Inflammatory macrophage (primary cell): ENCODE measurements at places on chromosomes 7 and 10.

DNA sequence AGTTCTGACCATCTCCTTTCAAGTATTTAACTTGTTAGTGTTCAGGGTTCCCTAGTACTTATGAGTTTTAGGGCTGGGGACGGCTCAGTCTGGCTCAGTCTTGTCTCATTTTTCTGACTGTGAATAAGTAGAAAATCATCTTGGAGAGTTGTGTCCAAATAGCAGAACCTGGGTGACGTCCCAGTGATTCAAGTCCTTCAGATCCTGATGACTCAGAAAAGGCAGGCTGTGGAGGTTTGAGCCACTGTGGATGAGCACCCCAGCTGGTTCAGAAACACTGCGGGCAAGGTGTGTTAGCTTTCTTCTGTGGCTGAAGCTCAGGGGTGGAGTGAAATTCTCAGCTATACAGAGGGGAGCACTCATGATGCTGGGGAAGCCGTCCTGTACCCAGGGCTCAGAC lies 154.4 kb upstream of the NPY start:
- DNase-seq: no peak

DNA sequence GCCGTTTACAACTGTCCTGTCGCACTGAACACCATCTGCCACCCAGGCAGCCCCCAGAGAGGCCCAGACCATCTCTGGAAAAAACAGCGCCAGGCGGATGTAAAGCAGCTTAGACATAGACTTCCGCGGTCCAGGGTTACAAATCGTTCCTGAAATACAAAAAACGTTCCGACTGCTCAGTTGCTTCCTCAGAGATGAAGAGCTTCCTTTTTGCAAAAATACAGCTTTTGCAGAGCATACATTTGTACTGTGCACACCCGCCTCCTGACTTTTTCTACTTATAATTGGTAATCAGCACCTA lies 11.4 kb downstream of the DAGLB start:
- DNase-seq: peak; percentile 85

DNA sequence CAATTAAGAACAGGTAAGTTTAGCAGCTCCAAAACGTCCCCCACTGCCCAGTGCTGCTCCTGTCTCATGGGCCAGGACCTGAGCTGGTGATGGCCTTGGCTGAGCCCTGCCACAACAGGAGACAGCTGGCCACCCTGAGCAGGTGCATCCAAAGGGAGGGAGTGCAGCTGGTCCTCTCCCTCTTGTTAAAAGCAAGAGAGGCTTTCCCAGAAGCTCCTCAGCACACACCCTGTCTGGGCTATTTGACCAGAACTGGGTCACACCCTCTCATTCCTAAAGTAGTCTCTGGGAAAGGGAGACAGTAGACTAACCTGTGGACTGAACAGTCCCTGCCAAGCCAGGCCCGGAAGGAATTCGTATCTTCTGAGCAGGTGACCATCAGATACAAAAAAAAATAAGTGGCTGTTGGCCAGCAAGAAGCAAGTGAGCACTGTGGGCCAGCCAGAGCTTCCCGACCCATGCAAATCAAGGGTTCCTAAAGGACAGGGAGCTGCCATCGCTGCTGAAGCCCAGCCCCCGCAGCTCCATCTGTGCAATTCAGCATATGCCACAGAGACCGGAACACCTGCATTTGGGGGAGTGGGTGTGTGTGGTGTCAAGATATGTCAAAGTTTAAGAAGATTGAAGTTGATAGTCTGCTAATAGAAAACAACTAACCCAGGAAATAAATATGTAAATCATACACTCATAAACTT lies 2.1 kb upstream of the TMEM72 start:
- no peak for DNase-seq

DNA sequence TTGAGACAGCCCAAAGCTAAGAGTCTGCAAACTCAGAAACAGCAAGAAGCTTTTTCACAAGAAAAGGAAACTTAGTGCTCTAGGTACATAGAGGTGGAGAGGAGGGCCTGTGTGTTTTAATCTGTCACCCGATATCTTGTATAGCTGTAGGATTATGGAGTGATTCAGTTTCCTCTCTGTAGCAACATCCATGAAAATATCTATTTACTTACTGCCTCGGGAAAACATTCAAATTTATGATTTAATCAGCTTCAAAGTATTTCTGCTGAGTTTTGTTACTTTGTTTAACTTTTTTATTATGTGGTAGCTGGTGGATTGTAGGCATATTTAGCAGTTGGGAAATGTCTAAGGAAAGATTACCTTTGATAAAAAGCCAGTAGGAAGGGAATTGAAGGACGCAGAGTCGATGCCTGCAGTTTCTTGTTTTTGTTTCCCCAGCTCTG lies 292.0 kb downstream of the CCDC3 start:
- no peak for DNase-seq

DNA sequence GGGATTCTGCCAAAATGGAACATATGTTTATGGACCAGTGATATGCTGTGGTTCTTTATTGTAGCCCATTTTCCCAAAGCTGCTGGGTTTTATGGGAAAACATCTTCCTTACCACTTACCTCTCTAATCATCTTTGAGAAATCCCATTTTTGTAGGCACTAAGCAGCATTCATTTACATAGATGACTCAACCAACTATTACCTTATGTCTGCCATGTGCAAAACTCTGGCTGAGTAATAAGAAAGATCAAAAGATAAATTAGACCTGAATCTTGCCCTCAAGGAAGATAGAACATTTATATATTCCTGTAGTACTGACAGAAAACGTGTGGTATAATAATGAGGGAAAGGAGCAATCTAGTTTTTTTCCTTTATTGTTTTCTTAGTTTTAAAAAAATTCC lies 24.3 kb downstream of the CBLL1 start:
- no peak for DNase-seq

DNA sequence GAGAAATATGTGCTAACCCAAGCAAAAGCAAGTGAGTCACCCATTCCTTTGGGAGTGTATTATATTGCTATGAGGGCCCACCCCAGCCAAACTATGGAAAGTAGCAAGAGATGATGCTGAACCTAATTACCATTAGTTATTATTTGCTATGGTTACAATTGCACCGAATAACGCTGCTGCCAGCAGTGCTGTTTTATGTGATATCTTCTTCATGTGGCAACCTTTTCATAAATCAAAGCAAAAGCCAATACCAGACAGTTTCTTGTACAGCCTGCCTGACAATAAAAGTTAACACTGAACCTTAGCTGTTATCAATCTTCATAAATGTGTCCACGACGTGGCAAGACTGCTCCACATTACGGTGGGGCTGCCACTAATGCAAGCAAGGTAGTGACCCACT lies 241.7 kb upstream of the PLXNA4 start:
- DNase-seq: no peak

DNA sequence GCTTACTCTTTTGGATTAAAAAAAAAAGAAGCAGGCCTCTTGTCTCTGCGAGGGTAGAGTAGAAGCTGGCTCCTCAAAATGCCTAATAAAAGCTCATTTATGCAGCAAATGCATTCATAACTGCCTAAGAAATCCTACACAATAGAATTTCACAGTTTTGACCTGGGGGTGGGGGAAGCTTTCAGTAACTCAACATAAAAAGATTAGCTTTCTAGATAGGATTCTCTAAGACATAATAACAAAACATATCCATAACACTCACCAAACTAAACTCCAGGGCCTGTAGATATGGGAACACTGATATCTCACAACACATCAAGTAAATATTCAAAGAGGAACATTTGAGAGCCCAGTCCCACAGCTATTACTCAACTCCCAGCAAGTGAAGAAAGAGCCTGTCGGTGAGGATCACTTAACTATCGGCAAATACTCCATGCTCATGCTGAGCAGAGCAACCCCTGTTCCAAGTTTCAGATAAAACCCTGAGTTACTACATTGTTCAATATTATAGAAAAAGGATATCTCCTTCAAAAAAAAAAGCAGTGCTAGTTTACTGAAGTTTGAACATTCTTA lies 88.1 kb downstream of the COBL start:
- DNase-seq: no peak

- DNase-seq: no peak
Observed at GRCh38 chr10:44020322-44021111, 364.4 kb downstream of the CXCL12 start.

- DNase-seq: no peak
Observed at GRCh38 chr10:1299041-1299726, 243.0 kb downstream of the WDR37 start.

GRCh38 chr7:90879924-90880323 lies 283.8 kb downstream of the CDK14 start:
- DNase-seq: no peak

GRCh38 chr7:1720326-1720725 lies 50.2 kb downstream of the ELFN1 start:
- no peak for DNase-seq

DNA sequence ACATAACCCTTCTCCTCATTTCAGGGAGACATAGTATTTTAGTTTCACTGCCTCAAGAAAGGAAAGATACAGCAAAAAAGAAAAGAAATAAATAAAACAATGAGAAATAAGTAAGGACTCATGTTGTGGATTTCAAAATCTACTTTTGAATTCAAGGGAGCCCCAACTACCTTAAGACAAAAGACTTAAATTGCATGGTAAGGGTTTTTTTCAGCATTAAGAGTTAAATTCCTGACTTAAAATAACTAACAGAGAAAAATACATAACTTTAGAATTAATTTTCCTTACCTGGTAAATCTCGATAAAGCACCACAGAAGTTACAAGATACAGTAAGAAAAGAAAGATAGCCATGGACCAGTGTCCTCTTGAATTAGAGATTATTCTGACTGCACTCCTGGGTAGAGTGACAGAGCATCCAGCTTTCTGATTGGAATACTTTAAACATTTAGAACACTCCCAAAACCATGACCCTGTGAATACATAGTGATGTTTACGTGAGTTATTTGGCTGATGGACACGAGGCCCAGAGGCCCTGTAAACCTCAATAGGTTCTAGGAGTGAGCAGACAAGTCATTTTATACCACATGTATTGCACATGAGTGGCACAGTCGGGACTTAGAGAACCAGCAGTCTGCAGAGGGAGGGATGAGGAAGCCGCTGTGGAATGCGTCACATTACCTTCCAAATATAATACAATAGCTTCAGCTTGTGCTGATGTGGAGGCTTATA lies 292.5 kb upstream of the SEMA3C start:
- DNase-seq: no peak

- DNase-seq: no peak
Observed at GRCh38 chr10:30169342-30169741, 110.0 kb upstream of the JCAD start.

- DNase-seq: no peak
Observed at GRCh38 chr7:142407939-142408570, 150.2 kb upstream of the PRSS58 start.

DNA sequence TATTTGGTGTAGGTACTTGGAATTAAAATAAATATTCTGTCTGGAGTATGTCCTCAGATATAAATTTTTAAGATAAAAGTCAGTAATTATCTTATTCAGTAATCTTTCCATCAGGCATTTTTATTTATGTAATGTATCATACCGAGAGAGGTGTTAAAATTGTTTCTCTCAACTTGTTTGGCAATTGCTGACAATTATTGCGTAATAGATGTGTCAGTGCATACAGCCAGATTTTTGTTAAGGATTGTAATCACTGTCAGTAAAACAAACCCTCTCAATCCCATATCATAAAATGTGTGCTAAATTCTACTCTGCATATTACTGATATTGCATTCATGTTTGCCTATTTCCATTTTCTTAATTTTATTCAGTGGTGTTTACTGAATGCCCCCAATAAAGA lies 69.2 kb downstream of the CNTNAP2 start:
- DNase-seq: no peak

GRCh38 chr7:141045842-141046620 lies 27.8 kb upstream of the TMEM178B start:
- no peak for DNase-seq

GRCh38 chr7:907158-907980 lies 31.0 kb downstream of the GET4 start:
- DNase-seq: no peak

- no peak for DNase-seq
Observed at GRCh38 chr7:40921589-40922315, 781.1 kb downstream of the INHBA start.

- DNase-seq: no peak
Observed at GRCh38 chr7:30301751-30302150, 17.4 kb downstream of the ZNRF2 start.

DNA sequence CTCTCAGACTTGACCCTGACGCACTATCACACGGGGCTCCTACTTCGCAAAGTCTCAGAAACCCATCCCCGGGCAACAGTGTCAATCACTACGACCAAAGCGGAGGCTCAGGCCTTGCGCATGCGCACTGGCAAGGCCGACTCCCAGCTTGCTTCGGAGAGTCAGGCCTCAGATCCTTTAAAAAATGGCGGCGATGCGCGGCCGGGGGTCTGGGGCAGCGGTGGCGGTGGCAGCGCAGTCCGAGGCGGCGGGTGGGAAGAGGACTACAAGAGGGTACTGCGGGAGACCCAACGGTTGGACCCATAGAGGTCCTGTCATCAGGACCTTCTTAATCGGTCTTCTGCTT lies 196.9 kb downstream of the ZNF716 start:
- DNase-seq: no peak

- DNase-seq: no peak
Observed at GRCh38 chr7:151964951-151965350, 8.7 kb downstream of the GALNTL5 start.
